Motor neuron (in vitro differentiated cells): ENCODE measurements at places on chromosomes 3 and 15. TPM values are rescaled to one million over a fixed set of nuclear protein-coding genes. Genes with fewer than 3 reads are reported as not detected.

DNA sequence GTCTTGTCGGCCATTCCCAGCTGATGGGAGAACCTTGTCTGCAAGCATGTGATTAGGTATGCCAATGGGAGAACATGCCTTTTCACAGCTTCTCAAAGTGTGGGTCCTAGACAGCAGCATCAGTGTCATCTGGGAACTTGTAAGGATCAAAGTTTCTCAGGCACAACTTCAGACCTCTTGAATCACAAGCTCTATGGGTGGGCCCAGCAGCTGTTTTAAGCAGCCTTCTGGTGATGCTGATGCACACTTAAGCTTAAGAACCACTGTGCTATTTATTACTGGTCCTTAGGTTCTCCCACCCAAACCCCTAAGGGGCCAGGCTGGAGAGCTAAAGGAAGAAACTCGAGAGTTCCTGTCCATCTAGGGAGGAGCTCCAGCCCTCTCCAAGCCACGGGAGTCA lies 453.9 kb upstream of the PROK2 start:
- peak; percentile 77 for ATAC-seq

TGM4 gene
- total RNA-seq, result 0.16 and 0.44 TPM in 2 replicates

SLCO3A1 gene
- 14.1 and 14.6 TPM in 2 replicates for total RNA-seq

DNA sequence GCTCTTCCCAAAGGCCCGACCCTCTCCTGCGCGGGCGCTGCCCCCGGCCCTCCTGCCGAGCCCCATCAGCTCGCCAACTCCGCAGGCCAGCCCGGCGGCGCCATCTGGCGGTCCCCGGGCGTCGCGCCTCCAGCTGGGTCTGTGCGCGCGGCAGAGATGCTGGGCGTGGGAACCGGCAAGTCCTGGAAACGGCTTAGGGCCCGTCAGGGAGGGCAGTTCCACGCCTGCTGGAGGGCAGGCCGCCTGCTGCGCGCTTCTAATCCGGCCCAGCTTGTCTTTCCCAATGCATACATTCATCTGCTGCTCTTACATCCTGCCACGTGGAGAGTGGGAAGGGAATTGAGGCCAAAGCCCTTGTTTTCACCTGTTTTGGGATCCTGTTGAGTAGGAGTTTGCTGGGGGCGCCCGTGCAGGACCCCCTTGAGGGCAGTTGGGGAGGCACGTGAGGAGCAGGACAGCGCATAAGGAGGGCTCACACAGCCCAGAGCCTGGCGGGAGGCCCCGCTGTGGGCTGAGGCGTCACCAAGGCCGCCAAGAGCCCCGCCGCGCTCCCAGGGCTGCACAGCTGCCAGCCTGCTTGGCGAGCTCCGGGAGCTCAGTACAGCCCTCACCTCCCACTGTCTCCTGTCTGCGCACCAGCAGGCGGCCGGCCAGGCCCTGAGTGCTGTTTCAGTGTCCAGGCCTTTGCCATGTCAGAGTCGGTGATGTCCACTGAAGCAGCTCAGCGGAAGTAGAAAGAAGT lies 165.6 kb downstream of the NSMCE3 start:
- peak; percentile 91 for ATAC-seq

GRCh38 chr15:50883903-50884302 lies 24.6 kb upstream of the AP4E1 start:
- no peak for ATAC-seq

LXN gene
- total RNA-seq, result 0.37 and 0.67 TPM in 2 replicates

DNA sequence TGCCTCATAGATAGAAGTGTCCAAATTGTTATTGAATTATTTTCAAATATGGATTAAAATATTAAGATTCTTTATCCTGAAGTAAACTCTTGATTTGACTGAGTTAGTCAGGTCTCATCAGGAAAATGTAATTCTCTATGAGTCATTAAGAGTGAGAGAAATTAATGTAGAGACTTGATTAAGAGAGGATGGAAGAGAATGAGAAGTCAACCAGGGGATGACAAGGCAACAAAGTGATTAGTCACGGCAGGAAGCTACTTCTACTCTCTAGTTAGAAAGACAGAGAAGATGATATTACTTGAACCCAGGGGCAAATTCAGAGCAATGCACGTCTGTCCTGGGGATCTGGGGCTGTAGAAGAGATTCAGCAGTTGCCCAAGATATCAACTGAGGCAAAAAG lies 202.5 kb downstream of the LSAMP start:
- no peak for ATAC-seq

DNA sequence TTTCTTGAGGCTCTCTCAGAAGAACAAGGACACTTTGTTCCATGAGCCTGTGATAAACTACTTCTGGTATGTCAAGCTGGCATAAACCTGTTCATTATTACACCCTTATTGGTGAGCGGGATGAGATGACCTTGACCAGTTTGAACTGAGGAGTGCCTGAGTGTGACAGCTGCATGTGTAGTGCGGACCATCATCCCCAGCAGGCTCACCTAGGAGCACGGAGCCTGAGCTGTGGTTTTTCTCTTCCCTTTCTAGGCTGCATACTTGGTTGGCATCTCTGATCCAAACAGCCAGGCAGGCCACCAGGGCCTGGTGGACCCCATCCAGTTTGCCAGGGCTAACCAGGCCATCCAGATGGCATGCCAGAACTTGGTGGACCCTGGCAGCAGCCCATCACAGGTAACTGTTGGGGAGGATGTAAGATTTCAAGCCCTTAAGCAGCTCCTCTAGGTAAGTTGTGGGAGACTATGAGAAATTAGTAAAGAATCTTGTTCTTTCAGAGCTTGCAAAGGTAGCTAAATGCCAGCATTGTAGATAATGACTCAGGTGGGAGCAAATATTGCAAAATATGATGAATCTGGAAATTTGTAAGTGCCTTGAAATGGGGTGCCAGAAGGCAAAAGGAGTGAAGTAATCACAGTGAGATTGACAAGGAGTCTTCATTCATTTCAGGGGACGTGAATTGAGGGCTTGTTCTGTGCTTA lies 288.9 kb upstream of the TPM1 start:
- no peak for ATAC-seq

GRCh38 chr3:151009430-151009829 lies 36.9 kb upstream of the CLRN1 start:
- ATAC-seq, result no peak

DNA sequence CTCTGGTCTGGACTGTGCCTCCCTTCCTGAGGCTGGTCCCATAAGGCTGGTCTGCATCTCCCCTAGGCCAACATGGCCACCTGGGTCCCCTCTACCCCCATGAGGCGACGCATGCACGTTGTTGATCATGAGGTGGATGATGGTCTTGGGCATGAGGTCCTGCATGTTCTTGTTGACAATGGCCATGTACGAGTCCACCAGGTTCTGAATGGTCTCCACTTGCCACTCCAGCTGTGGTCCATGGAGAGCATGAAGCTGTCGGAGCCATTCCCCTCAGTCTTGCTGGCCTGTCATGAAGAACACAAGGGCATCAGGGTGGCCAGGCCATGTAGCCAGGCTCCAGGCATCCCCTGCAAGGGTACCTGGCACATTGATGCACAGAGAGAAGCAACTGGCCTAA lies 27.1 kb upstream of the CSPG4 start:
- ATAC-seq, result no peak

DNA sequence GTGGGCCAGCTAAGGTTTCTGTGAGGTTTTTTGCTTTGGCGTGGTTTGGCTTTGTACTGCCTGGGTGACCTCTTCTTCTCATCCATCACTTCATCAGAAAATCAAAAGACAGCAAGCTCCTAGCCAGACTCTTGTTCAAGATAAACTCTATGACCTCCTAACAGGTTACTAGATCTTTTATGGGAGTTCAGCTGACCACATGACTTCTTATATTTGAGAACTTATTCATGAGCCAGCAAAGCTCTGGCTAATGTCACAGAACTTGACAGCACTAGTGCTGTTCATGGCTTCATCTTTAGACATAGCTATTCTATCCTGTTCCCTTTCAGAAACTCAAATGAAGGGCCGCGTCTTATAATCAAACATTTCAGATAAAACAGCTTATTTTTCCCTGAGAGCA lies 527.1 kb upstream of the GOLIM4 start:
- no peak for ATAC-seq

GRCh38 chr3:139280027-139280671 lies 63.7 kb upstream of the MRPS22 start:
- no peak for ATAC-seq

PATL2 gene
- 0.11 and 0.69 TPM in 2 replicates for total RNA-seq

HLTF gene
- 75.9 and 81.0 TPM in 2 replicates for total RNA-seq

DNA sequence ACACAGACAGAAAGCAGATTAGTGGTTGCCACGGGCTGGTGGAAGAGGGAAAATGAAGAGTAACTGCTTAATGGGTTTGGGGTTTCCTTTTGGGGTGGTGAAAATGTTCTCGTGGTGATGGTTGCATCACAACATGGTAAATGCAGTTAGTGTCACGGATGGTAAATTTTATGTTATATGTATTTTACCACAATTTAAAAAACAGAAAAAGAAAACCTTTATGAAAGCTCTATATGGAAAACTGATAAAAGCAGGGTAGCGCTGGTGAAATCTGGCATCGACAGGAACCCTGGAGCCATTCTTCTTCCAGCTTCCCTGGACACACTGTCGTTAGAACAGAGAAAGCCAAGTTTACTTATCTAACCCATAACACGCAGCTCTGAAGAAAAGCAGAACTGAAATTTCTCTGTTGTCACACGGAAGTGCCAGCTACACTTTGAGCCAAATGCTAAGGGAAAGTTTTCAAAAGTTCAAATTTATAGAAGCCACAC lies 287.7 kb upstream of the NR2F2 start:
- no peak for ATAC-seq

EPHB1 gene
- 19.5 and 21.1 TPM in 2 replicates for total RNA-seq

DNA sequence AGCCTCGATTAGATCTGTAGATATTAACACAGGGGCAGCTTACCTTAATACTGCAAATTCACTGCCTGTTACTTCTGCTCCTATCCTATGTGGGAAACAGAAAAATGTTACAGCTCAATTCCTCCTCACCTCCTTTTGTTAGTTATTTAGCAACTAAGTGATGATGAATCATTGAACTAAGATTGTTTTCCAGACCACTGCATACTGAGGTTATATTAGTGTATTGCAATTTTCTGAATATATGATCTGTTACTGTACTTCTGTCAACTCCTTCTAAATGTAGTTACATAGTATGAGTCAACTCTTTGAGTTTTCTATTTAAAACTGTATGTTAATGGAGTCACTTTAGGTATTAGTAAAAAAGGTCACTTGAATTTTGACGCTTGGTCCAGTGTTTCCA lies 331.5 kb upstream of the SLCO3A1 start:
- no peak for ATAC-seq

DNA sequence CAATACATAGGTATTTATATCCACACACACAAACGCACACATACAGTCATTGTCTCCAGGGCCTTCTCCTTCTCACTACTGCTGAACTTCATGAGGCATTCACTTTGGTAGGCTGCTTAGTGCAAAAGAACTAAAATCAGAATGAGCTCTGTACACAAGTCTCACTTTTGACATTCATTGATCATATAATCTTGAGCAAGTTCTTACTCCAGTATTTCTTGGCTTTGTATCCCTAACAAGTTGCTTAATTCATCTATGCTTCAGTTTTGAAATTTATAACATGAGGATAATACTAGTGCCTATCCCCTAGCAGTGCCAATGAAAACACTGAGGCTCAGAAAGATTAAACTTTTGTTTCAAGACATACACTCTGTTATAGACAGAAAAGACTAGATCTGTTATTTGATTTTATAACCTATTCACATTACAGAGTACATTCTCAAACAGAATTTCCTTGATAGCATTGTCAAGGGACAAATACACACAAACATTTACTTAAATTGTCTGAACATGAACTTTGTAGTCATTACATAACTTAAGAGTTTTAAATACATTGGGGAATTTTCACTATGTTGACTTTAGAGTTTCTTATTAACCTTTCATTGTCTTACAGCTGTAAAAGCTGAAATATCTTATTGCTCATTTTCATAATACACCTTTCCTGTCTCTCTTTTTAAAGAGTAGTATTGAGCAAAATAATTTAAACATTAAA lies 55.0 kb upstream of the SI start:
- ATAC-seq, result no peak

GRCh38 chr3:37701734-37702433 lies 159.8 kb upstream of the CTDSPL start:
- ATAC-seq, result no peak
